Sigmoid colon (tissue), 7 donors: ENCODE measurements at places on chromosomes 11 and 22. TPM values are rescaled to one million over a fixed set of nuclear protein-coding genes. Genes with fewer than 3 reads are reported as not detected.

DDI1 gene
- not detected for total RNA-seq

TFIP11 gene
- total RNA-seq = 19.1 TPM

DNA sequence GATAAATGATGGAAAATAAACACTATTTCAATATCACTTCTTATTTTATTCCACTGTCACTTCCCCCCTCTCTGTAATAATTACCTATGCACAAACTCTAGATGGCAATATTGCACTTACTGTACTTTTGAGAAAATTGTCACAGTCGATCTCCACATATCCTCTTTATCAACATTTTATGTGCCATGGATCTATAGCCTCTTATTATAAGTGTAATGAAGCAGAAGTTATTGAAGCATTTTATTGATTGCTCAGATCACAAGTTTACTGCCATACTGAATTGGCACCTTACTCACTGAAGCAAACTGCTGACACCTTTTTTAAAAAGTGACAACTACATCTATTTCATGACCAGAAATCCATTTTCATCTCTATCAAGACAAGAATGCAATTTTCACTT is 133.4 kb downstream of the DCDC1 start:
- no peak overlapping the region for H3K27ac ChIP-seq
- DNase-seq = no peak
- no peaks in the 10 kb centered on the region for H3K4me1 ChIP-seq
- H3K4me3 ChIP-seq = no peak overlapping the region

DNA sequence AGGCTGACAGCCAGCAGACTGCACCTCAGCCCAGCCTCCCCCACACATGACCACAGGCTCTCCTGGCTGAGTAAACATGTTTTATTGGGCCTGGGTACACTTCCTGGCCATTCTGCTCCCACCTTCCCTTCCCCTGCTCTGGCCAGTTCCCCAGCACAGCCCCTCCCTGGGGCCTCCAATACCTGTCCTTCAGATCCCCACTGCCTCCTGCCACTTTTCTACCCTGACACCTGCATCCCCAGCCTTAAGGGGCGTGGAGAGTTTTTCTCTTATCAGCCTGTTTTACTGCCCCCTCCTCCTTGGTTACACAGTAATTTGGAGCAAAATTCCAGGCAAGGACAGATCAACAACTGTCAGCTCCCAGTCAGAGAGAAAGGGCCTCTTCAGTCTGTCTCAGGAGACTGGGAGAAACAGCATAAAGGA is at the start of gene ISX:
Gene ISX, plus strand, starts transcription at position 363 of the 423 bp plus-strand sequence. CDS start 930 bp downstream, outside the sequence.
- H3K27ac ChIP-seq = no peak within 1 kb of the TSS
- H3K36me3 ChIP-seq = no peaks in the 10 kb centered on the region
- DNase-seq = no peak
- H3K27me3 ChIP-seq = no peaks in the 10 kb centered on the region

DNA sequence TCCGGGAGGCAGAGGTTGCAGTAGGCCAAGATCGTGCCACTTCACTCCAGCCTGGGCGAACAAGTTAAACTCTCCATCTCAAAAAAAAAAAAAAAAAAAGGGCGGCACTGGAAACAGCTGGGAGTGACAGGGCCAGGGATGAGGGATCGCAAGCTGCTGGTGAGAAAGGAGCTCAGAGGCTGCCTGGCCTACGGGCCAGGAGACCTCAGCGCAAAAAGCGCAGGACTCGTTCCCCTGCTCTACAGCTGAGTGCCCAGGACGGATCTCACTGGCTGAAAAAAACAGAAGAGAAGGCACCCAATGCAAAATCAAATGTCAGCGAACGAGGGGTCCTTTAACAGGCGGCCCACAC is 650 bp upstream of the NUP50 start:
- H3K4me3 ChIP-seq = peak overlapping the region; percentile 88
- peaks cover 41% of the 10 kb centered on the region for H3K4me1 ChIP-seq
- H3K36me3 ChIP-seq = no peaks in the 10 kb centered on the region
- no peaks in the 10 kb centered on the region for H3K27me3 ChIP-seq
- peak overlapping the region; percentile 93 for H3K27ac ChIP-seq
- DNase-seq = peak; percentile 71
